ENCODE measurements at places on chromosomes 4 and X.

- no peak for DNase-seq
Observed at GRCh38 chr4:156378033-156378665, 424.5 kb upstream of the CTSO start.

DNA sequence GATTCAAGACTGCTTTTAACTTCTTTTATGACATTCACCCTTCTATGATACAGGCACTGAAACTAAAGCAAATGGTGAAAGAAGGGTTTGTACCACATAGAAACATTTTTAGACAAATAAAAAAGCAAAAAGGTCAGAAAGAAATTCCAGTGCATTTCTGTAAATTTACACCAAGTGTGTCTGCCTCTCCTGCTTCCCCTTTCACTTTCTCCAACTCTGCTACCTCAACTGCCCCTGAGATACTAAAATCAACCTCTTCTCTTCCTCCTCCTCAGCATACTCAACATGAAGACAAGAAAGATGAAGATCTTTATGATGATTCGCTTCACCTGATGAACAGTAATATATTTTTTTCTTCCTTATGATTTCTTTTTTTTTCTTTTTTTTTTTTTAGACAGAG is 187.9 kb downstream of the LRBA start:
- no peak for DNase-seq

- DNase-seq = no peak
Observed at GRCh38 chr4:115360431-115360830, 247.0 kb upstream of the NDST4 start.

DNA sequence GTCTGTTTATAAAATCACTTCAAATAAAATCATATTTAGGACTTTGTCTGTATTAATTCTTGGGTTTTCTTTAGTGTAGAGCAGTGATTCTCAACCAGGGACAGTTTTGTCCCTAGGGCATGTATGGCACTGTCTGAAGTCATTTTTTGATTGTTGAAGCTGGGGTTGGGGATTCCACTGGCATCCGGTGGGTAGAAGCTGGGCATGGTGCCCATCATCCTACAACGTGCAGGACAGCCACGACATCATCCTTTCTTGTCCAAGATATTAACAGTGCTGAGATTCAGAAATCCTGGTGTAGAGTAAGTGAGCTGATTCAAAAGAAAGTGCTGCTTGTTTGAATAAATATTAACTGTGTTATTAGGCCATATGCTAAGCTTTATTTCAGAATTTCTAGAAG is 28.6 kb downstream of the DCLK2 start:
- no peak for DNase-seq

Measured in CD4-positive, alpha-beta T cell treated with Interleukin-6 at 100 ng/mL for 8 hours (primary cell).